ENCODE measurements at places on chromosomes 16 and 17.

DNA sequence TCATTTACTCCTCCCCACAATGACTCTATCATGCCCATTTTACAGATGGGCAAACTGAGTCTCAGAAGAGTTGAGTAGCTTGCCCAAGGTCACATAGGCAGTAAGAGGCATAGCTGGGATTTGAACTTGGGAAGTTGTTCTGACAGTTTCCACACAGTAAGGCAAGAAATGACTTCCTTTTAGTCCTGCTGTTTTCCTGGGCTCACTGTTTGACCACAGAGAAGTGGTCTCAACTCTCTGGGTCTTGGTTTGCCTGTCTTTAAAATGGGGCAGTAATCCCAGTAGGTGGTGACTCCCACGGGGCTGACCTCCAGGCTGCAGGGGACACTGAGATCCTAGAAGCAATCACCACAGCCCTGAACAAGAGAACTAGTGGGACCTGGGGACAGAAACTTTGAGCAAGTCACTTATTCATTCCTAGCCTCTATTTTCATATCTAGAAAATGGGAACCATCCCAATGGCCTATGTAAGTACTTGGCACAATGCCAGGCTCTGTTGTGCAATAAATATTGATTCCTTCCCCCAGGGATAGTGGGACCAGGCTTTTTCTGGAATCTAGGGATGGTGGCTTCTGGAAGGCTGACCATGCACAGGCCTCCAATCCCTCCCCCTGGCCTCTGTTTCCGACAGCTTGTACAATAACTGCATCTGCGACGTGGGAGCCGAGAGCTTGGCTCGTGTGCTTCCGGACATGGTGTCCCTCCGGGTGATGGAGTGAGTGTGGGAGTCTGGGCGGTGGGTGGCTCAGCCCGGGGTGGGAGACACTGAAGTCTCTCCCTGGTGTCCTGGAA is 20.5 kb downstream of the DEXI start:
- no peak for DNase-seq

GRCh38 chr17:61584866-61585265 is 6.2 kb downstream of the NACA2 start:
- DNase-seq: no peak

- no peak for DNase-seq
These were observed 2.4 kb downstream of the SLC52A1 start for GRCh38 chr17:5032865-5033264.

- DNase-seq: peak; percentile 12
These were observed 5.8 kb downstream of the TMEM231 start for GRCh38 chr16:75550211-75550662.

DNA sequence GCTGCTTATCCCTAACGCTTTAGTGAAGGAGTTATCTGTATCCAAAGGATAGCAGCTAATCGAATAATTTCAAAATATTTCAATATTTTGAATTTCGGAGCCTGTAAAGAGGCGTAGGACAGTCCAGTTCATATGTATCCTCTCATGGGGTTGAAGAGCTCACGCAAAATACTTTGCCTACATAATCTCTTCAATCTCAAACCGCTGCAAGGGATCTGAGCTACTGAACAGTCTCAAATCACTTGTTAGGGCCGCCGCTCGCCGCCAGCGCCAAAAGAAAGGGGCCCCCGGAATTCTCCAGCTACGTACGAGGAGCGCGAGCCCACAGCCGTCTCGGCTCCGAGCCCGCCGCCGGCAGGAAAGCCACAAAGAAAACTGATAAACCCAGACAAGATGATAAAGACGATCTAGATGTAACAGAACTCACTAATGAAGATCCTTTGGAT is 601 bp upstream of the RFWD3 start:
- peak; percentile 26 for DNase-seq

GRCh38 chr17:9272501-9273200 is 251.3 kb downstream of the NTN1 start:
- DNase-seq: no peak

GRCh38 chr16:74298104-74298503 is 1.5 kb downstream of the PSMD7 start:
- no peak for DNase-seq

GRCh38 chr17:5003214-5003867 is 5.6 kb downstream of the KIF1C start:
- no peak for DNase-seq

DNA sequence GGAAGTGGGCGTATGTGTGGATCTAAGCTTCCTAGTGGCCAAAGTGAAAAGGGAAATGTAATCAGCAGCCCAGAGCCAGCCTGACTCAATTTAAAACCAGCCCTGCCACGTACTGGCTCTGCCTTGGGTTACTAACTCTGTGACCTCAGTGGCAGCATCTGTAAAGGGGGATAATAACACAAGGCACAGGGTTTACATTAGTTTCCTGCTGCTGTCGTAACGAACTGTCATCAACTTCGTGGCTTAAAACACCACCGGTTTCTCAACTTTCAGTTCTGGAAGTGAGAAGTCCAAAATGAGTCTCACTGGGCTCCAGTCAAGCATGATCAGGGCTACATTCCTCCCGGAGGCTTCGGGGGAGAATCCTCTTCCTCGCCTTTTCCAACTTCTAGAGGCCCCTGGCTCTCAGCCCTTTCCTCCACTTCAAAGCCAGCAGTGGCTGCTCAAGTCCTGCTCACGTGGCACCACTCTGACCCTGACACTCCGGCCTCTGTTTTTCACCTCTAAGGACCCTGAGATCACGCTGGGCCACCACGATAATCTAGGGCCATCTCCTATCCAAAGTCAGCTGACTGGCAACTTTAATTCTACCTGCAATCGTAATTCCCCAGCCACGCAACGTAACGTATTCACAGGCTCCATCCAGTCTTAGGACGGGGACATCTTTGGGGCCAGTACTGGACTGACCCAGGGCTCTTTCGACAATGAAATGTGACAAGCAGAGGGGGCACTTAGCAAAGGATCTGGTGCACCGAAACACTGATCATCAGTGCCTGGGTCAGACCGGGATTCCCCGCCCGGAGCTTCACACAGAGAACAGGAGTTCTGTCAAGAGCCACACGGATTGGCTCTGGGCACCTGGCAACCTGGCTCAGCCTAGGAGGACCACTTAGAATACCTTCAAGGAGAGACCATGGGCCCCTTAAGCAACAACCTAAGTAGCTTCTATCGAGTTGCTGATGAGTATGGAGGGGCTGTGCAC is 14.5 kb downstream of the TMC6 start:
- DNase-seq: peak; percentile 37

- DNase-seq: no peak
These were observed 14.3 kb downstream of the GDPD1 start for GRCh38 chr17:59234631-59235030.

- peak; percentile 73 for DNase-seq
These were observed 1.4 kb upstream of the VAMP2 start for GRCh38 chr17:8163978-8164814.

GRCh38 chr17:78045316-78045715 is 83.2 kb downstream of the TMC6 start:
- no peak for DNase-seq

DNA sequence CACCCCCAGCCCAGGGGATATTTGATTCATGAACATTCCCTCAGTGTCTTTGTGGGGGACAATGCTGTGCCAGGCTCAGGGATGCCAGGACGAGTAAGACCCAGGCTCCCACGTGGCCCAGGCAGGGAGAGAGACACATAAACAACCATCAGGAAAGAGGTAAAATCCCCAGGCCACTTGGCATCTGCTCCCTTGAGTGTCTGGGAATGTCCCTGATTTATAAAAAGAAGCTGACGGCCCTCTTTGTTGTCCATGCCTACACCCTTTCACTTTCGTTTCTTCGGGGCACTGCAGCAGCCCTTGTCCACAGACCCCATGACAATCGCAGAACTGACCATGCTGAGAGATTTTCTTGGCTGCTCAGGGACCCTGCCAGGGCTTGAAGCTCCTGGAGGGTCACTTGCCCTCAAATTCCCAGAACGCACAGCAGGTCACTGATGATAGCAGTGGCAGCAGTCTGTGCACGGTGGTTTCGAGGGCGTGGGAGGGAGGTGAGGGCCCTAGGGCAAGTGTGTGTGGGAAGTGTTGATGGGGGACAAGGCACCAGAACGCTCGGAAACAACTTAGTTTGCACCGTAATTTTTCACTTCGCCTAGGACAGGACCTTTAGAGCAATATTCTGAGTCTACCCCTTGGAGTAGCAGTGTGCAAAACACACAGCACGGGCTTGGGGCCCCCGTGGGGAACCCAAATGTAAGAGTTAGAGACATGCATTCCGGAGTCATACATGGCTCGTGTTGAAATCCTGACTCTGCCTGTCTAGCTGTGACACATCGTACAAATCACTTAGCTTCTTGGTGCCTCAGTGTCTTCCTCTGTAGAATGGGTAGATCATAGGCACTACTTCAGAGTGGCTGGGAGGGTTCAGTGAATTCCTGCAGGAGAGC is 4.7 kb downstream of the NOD2 start:
- peak; percentile 80 for DNase-seq

DNA sequence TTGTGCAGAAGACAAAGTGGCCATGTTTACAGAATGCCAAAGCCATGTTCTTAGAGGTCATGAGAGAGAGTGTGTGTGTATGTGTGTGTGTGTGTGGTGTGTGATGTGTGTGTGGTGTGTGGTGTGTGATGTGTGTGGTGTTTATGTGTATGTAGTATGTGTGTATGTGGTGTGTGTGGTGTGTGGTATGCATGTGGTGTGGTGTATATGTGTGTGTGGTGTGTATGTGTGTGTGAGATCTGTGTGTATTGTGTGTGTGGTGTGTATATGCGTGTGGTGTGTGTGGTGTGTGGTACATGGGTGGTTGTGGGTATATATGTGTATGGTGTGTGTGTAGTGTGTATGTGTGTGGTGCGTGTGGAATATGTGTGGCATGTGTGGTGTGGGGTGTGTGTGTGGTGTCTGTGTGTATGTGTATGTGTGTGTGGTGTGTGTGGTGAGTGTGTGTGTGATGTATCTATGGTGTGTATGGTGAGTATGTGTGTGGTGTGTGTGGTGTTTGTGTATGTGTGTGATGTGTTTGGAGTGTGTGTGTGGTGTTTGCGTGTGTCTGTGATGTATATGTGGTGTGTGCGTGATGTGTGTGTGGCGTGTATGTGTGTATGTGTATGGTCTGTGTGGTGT is 8.2 kb upstream of the KRT17 start:
- no peak for DNase-seq

DNA sequence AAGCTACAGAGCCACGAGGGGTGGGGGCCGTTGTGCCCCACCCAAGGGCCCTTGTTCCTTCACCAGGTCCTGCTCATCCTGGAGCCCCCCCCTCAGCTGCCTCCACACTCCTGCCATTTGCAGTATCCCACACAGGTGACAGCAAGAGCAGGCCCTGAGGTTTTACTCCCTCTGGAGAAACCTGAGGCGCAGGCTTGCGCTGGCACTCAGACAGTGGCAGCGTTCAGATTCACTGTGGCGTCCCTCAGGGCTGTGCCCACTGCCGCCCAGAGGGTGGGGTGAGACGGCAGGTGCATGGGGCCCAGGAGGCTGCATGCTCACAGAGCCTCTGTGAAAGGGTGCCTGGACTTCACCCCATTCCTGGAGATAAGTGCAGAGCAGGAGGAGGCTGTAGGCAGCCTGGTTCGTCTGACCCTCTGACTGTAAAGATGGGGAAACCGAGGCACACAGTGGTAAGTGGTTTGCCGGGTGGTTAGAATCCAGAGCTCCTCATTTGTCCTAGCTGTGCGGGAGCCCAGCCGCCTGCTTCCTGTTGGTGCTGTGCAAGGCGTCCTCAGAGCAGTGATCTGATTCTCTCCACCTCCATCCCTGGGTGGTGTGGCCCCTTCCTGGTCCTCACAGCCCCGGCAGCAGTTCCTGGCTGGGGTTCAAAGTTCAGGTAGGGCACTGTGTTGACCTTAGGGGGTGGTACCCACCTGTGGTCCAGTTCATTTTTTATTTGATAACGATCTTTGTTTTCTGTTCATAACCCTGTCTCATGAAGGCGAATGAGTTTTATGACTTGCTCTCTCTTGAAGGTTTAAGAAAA is 1.6 kb downstream of the SPIRE2 start:
- DNase-seq: no peak

GRCh38 chr17:63275971-63276745 is 169.9 kb downstream of the CYB561 start:
- DNase-seq: no peak

DNA sequence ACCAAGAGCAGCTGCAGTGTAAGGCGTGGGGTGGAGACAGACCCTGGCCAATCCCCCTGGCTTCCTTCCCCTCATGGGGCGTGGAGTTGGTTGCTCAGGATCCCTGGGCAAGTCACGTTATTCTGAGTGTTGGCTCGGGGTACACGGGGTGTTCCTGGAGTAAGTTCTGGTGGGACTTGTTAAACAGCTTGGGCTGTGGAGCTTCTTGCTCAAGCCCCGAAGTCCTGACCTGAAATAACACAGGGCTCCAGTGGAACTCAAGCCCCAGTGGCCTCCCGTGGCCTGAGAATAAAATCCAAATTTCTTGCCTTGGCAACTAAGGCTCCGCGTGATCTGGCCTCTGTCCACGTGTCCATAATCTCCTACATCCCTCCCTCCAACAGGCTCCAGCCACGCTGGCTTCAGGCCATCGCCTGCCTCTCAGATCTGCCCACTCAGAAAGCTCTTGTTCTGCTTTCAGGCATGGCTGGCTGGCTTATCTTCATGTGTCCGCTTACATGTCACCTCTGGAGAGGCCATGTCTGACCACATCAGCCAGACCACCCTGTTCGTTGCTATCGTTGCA is 49.3 kb upstream of the BCO1 start:
- no peak for DNase-seq

- DNase-seq: no peak
These were observed 4.9 kb downstream of the TNRC6C start for GRCh38 chr17:77963441-77963840.

GRCh38 chr17:79023886-79024771 is at the start of gene C1QTNF1:
C1QTNF1 (plus strand) TSS chr17:79024169; CDS start chr17:79043969, 19,800 bp downstream.
- DNase-seq: peak; percentile 47

DNA sequence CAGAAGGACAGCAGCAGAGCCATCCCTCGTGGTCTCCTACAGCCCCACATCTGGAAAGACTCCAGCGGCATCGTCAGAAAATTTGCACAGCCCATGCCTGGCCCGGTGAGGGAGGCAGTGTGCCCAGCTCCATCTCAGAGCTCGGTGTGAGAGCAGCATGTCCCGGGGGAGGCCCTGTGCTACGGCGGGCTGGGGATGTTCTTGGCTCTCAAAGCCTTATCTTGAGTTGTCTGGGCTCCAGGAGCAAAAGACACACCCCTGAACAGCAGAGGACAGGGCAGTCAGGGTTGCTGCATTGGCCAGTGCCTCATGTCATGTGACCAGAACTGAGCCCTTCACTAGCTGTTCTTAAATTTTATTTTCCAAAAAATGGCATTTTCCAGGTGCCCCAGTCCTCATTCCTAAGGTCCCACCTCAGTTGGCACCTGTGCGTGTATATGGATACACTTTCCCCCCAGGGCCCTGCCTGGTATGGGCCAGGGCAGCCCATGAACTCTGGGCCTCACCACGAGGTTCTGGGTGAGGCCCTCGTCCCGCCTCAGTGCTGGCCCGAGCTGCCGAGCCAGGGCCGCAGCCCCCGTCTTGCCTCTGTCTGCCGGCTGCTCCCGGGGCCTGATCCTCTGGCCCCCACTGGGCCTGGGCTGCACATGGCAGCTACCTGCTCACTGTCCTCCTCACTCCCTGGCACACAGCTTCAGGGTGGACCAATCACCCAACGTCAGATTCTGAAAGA is 3.0 kb downstream of the NUDT16L1 start:
- no peak for DNase-seq

GRCh38 chr16:74565378-74565777 is 41.5 kb downstream of the GLG1 start:
- DNase-seq: no peak
